ENCODE measurements at places on chromosomes 4 and X.

DNA sequence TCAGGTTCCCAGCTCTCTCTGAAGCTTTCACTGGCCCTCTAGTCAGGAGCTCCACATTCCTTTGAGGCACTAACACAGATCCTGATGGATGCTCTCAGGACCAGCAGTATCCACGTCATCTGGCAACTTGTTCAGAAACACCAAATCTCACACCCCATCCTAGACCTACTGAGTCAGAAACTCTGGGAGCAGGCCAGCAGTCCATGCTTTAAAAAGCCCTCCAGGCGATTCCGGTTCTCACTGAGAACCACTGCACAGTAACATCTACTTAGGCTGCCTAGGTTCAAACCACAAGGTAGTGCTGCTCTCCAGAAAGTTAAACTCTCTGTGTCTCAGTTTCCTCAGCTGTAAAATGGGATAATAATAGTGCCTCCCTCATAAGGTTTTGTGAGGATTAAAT lies 55.3 kb downstream of the CCDC158 start:
- no peak for DNase-seq

- no peak for DNase-seq
Observed at GRCh38 chr4:113331811-113332210, 282.4 kb downstream of the ANK2 start.

DNA sequence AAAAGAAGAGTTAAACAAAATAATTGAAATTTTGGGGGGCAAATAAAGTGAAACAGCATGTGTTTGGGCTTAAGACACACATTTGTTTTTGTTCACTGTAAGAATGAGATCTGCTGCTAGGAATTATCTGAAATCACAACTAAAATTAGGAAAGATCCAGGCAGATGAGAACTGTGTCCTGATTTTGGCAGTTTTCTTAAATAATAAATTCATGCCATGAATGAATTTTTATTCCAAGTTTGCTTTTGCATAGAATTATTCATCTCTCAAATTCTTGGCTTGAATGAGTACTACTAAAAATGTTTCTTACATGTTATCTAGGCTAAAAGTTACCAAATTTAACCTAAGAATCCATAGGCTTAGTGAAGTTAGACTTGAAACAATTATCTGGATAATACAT lies 321.7 kb downstream of the ANK2 start:
- no peak for DNase-seq

- DNase-seq = no peak
Observed at GRCh38 chr4:19224820-19225219, 1026.9 kb upstream of the SLIT2 start.

DNA sequence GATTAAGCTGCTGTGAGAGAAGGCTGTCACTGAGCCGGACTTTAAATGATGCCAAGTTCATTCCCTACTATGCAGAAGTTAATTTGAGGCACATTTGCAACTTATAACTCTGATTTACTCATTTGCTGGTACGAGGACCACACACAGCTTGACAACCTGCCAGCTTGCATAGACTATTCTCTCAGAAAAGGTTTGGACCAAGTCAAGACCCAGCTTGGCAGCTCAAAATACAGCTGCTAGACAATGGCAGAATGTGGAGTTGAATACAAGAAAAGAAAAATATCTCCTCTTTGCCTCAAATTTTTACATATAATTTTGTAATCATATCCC lies 338.9 kb downstream of the DHX15 start:
- no peak for DNase-seq

GRCh38 chr4:119005928-119006460 lies 117.3 kb downstream of the SYNPO2 start:
- no peak for DNase-seq

Measured in T-helper 9 cell (primary cell).